ENCODE measurements at places on chromosomes 6 and 20.

GRCh38 chr6:137259349-137259748 is 40.2 kb upstream of the IFNGR1 start:
- no peak for DNase-seq

DNA sequence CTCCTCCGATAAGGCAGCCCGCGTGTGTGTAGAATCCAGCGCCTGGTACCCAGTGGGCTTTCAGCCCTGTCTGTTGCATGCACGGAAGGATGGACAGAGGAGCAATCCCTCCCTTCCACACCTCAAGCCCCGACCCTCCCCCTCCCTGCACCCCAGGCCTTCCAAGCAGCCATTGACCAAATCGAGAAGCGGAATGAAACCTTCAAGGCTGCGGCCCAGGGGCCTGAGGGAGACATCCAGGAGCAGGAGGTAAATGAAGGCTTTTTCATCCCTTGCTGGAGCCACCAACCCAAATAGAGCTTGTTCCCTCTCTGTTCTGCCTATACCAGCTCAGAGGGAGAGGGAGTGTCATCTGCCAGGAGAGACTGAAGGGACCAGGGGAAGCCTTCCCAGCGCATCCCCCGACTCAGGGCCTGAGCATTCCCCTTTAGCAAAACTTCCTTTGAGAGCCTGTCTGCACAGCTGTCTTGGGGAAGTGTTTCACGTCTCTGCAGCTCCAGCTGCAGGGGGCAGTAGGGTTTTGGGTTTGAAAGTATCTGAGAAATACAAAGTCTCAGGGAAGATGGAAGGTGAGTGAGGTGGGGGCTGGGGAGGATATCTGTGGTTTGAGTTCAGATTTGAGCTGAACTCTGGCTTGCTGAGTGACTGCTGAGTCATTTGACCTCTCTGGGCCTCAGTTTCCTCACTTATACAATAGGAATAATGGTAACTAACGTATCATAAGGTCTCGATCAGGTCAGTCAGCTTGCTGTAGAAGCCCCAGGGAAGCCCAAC is 16.1 kb downstream of the FGD2 start:
- DNase-seq, result no peak

DNA sequence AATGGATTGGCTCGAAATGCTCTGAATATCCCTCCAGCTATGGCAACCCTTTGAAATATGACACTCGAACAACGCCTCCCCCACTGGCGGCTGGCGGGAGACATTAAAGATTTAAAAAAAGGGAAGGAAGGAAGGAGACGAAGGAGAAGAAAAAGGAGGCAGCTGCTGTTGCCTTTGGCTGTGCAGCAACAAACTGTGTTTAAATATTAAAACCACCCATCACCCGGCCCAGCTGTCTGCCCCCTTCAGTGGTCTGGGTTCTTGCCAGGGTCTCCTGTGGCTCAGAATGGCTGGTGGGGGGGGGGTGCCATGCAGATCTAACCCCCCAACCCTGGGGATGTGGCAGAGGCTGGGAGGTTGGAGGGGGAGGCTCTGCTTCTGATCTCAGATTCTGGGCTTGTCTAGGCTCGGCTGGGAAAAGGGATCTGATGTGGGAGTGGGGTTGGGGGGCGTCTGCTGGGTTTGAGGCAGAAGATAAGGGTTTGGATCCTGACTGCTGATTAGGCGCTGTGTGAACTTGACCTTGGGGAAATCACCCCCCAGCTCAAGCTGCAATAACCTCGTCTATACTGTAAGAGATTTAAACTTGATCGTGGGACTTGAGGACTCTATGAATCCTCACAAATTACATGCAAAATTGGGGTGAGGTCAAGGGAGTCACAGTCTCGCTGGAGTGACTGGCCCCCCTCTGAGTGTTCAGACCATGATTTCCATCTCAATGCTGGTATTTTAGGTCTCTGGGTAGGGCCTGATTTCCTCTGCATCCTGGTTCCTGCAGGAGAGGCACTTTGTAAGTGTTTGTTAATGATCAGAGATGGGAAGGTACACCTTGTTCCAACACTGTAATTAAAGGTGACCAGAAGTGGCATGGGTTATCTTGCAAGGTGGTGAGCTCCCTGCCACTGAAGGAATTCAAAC is 40.3 kb upstream of the BLCAP start:
- no peak for DNase-seq

- DNase-seq, result no peak
Observed at GRCh38 chr20:59007665-59008511, 834 bp upstream of the CTSZ start.
